ENCODE measurements at places on chromosomes 11 and 22. TPM values are rescaled to one million over a fixed set of nuclear protein-coding genes. Genes with fewer than 3 reads are reported as not detected.

FLRT1 gene
- total RNA-seq = not detected

GPR83 gene
- 0.11 TPM for total RNA-seq

JHY gene
- 4.6 TPM for total RNA-seq

GRM5 gene
- not detected for total RNA-seq

C22orf31 gene
- not detected for total RNA-seq

WT1 gene
- total RNA-seq = not detected

AIFM3 gene
- total RNA-seq = 0.41 TPM

FERMT3 gene
- 61.1 TPM for total RNA-seq

UBQLNL gene
- 0.30 TPM for total RNA-seq

CSNK1E gene
- 208 TPM for total RNA-seq

OR51B5 gene
- total RNA-seq = not detected

CD248 gene
- 3.4 TPM for total RNA-seq

DNA sequence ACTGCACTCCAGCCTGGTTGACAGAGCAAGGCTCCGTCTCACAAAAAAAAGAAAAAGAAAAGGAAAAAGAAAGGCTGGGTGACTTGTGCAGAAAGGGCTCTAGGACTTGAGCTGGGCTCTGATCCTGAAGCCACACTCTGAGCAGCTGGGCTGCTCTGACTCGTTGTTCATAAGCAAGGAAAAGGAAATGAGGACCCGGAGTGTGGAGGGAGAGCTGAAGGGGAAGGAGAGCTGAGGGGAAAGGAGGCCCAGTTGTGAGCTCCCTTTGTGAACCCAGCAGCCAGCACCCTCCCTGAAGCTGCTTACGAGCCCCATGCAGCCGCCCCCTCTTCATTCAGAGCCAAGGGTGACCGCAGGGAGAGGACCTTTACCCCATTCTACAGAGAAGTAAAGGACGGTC, 12.3 kb upstream of the SH3BP1 start:
- DNase-seq = no peak

- no peak for DNase-seq
Measured at GRCh38 chr11:93348930-93349329, 18.4 kb downstream of the DEUP1 start.

DNA sequence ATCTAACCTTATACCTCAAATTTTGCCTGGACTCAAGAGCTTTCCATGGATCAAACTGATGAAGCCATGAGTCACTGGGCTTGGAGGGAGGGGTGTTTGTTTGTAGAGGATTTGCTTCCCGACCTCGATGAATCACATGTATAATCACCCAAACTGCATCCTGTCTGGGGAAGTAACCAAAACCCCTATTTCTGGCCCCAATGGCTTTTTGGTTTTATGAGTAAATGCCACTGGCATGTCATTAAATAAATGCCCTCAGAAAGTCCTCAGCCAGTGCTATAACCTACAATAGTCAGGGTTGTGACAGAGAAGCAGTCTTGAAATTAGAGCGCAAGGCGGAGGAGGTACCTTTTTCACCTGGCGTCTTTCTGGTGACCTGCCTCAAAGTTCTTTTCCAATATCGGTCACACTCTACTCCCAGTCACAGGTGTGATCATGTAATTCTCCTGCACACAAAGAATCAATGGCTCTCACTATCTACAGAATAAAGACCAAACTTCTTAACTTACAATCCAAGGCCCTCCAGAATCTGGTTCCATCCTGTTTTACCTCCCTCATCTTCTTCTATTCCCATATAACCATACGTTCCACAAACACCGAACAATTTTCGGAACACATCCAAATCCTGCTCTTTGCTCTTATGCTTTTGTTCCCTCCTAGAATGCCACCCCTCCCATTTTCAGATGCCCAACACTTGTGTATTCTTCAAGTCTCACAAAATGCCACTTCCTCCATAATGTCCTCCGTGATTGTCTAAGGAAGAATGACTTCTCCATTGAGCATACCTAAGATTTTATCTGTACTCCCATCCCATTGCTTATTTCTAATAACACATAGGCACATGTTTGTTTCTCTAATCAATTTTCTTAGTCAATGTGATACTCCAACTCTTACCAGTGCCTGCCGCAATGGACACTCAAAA, 81.3 kb upstream of the BLID start:
- DNase-seq = no peak

DNA sequence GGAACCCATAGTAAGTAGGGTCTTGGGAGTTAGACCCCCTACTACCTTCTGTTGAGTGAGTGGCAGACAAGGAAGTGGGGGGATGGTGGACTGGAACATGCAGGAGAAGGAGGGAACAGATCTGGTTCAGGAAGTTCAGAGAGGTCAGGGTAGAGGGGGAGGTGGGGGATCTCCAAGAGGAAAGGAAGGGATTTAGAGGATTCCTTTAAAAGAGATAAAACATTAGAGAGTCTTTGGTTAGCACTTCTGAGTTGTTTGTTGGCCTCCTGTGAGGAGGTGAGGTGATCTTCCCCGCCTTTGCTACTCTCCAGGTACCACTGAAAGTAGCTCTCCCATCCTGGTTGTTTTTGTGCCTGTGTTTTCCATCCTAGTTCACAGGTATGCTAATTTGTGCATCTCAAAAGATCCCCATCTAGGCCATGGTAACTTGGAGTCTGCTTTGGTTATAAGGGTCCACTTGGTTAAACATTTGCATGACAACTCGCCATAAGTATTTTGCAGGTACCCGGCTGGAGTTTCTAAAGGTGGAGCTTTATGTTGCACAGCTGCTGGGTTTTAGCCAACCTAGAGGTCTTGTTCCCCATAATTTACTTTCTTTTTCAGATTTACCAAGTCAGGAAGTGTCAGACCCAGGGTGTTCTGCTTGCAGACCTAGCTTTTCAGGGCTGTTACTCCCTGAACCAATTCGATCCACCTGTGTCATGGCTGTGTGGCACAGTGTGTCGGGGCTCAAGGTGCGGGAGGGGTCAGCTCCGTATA, 79.3 kb upstream of the SORL1 start:
- peak; percentile 31 for DNase-seq

DNA sequence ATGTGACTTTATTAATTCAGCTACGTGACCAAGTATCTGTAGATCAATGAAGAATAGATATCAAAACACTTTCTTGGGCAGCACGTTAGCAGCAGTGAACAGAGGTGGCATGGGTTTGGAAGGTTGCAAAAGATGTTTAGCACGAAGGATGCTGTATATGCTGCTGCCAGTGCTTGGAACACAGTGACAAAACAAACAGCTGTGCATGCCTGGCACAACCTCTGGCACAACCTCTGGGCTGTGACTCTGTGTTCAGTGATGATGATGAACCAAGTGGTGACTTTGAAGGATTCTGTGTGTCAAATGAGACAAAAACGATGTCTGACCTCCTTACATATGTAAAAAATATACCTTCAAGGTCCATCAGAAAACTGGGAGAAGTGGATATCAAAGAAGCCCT, 104.7 kb downstream of the TBC1D22A start:
- no peak for DNase-seq

DNA sequence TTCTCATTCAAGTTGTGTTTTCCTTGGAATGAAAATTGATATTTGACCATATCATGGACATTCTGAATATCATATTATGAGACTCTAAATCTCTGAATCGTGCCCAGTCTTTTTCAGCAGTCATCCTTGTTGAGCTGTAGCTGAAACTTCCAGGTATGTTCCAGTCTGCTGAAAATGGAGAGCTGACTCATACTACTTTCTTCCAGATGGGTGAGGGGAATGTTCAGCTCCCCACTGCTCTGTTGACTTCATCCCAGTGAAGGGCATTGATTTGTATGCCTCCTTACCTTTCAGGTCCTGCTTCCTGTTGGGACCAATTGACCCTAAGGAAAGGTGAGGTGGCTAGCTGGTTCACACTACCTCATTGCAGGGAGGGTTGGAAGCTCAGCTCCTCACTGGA, 3.5 kb downstream of the OR5P2 start:
- no peak for DNase-seq

DNA sequence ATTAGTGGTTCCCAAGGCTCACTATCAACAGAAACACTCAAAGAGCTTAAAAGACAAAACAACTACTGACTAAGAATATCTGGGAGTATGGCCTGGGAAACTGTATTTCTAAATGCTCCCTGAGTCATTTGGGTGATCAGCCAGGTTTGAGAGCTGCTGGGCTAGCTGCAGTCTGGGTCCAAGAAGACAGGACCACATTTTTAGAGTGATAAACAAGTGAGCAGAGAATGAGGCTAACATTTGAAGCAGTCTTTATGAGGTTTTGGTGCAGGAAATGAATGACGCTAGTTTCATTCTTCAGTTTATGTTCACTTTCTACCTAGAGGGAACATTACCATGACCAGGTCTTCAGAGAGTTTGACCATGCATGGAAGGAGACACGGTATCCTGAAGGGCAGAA, 97.7 kb downstream of the TEAD1 start:
- DNase-seq = no peak

DNA sequence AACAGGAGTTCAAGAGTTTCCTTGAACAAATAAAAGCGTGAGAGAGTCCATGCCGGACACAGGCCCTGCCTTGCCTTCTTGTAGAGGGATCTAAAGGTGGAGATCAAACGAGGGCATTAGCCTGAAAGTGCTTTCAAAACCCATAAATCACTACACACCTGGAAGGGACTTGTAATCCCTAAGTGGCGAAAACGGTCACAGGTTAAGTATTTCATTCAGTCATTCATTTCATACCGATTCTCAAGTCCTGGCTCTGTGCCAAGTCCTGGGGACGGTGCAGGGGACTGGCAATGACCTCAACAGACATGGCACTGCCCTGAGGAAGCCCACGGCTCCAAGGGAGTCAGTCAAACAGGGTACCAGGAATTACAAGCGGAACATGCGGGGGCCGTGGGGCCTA, 26.6 kb downstream of the ELFN2 start:
- DNase-seq = no peak

- DNase-seq = no peak
Measured at GRCh38 chr22:41620589-41621098, at the start of gene DESI1. Gene DESI1 (minus strand): TSS chr22:41621043. CDS start chr22:41620839, 204 bp downstream.

DNA sequence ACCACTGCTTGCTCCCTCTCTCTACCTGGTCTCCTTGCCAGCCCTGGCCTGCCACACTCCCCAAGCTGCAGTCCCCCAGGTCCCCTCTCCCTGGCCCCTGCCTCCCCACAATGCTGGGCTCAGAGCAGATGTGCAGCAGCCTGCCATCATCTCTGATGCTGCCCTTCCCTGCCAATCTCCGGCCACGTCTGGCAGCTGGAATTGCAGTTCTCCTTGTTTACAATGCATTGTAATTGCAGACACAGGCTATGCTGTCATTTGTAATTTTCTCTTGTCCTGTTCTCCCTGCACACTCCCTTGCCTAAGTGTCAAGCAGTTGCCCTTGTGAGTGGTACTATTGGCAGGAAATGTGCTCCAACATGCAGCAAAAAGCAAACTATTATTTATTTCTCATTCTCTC, 222.3 kb downstream of the NTM start:
- DNase-seq = no peak

DNA sequence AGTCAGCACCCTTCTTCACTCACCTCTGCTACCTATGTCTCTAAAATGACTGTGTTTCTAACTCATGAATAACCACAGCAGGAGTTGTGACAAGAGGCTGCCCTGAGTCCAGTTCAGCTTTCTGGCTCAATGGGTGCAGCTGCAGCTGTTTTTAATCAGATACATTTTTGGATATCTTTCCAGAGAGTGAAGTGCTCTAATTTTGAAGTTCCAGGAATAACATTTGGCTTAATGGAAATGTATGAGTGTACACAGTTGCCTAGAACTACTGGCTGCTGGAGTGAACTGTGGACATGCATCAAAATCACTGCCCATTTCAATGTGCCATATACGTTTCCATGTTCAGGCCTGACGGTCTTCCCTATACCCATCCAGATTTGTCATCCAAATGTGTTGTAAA, 769.5 kb upstream of the ANO3 start:
- no peak for DNase-seq

DNA sequence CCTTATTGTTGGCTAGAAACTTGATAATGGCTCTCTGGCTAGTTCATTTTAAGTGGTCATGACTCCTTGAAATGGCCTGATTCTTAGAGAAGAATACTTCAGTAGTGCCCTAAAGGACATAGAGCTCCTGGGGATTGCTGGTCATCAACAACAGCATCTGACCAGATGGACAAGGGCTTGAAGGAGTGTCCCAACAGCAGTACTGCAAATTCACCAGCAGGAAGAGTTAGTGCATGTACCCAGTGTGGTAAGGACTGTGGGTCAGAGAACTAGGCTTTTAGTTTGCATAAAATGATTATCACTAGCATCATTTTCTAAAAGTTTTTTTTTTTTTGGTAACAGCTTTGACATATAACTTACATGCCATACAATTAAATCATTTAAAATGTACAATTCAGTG, 39.5 kb upstream of the CUL5 start:
- no peak for DNase-seq

- DNase-seq = no peak
Measured at GRCh38 chr11:74686792-74687191, 44.4 kb downstream of the CHRDL2 start.

- DNase-seq = no peak
Measured at GRCh38 chr11:24155792-24156191, 341.1 kb upstream of the LUZP2 start.

GRCh38 chr22:39238966-39239505, 5.7 kb downstream of the PDGFB start:
- no peak for DNase-seq

DNA sequence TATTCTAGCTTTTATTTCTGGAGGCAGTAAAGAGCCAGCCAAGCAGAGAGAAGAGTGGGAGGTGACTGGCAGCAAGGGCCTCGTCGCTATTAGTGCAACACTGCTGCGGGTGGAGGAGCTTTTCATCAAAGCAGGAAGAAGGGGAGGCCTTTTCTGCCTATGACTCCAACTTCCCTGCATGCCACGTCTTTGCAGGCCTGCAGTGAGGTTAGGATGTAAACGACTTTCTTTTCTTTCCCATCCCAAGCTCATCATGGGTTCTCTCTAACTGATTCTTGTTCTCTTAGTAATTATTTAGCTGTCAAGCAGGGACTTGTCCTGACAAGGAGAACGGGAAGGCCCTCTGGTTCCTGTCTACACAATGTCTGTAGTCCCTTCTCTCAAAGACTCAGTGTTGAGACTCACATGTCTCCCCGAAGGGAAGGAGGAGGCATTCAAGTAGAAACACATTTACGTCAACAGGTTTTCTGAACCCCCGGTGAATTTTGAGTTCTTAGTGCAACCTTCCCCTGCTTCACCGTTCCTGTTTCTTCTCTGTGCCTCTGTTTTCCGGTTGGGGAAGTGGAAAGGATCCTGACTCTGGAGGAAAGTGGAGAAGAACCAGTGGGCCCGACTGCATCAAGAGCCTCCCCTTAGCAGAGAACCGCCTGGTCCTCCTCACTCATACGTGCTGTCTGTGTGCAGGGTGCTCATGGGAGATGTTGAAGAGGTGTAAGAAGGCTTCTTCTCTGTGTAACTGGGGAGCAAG, 56.9 kb downstream of the PACS1 start:
- peak; percentile 45 for DNase-seq

DNA sequence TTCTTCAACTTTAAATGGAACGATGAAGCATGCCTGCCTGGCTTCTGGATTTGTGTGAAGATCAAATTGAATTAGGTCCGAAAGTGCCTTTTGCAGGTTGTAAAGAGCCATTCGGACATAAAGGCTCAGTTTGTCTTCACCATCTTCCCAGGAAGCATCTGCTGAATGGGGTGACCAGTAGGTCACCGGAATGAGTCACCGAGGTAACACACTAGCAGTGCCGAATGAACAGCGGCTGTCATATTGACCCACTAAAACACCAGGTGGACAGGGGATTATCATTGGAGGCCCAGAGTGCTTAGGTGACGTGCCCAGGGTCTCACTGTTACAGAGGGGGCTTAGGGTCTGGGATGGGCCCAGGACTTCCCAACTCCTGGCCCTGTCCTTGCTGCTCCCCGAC, 43.1 kb upstream of the MYH9 start:
- DNase-seq = no peak
